ENCODE measurements at places on chromosomes 4 and X. TPM values are rescaled to one million over a fixed set of nuclear protein-coding genes. Genes with fewer than 3 reads are reported as not detected.

DNA sequence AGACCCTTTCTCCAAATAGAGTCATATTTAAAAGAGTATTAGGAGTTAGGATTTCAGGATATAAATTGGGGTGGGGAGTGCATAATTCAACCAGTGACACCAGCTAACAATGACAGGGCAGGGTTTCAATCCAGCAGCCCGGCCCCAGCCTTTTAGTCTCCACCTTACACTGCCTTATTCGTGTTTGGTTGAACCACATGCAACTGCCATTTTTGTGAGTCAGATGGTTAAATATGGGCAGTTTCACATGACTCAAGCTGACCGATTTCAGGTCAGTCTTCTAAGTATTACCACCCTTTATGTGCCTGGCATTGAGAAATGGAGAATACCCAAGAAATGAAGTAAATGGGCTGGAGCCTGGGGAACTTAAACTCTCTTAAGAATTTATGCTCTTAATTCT, 102.8 kb downstream of the STOX2 start:
- DNase-seq: peak; percentile 5

DNA sequence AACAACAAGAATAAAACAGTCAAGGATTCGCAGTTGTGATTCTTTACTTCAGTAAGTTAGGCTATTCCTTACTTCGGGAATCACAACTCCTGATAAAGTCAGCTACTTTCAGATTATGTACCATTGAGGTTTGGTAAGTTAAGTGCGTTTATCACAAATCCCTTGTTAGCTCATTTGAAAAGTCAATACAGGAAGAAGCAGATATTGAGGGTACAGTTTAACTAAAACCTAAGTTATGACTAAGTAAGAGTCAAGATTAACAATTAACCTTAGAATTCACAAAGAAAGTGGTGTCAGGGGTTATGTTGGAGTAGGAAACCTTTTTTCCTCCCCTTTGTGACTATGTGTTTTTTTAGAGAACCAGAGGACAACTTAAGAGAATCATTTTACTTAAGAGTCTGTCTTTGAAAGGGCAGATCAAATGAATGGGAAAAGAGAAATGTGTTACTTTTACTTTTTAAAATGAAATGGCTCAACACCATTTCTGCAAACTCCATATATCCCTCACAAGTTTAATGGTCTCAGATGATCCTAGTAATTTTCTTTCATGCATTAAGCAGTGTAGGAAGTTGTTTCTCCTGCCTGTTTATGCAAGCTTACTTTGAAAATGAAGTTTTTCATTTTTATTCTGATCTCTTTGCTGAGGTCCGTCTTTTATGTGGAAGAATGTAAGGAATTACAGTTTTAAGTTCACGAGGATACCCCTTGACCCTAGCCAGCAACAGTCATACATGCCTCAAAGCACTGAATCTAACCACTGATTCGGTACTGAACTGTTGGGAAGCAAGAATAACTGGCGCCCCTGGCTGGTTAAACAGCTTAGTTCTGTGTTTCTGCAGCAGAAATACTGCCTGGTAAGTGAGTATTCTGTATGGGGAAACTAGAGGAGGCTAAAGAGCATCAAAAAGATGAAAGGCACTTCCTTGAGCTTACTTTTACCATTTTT, 211.7 kb downstream of the SLC4A4 start:
- peak; percentile 48 for DNase-seq

CYTL1 gene
- total RNA-seq: not detected

TMEM165 gene
- 271 TPM for total RNA-seq

GRCh38 chrX:113747274-113747973, 836.5 kb upstream of the HTR2C start:
- no peak for DNase-seq

GRCh38 chrX:109373468-109373867, 108.4 kb downstream of the GUCY2F start:
- DNase-seq: no peak

FGB gene
- not detected for total RNA-seq

GRCh38 chr4:8101213-8102075, 57.2 kb downstream of the ABLIM2 start:
- peak; percentile 47 for DNase-seq

Data from GM23248 (cell line).